ENCODE measurements at places on chromosomes 7 and 10. TPM values are rescaled to one million over a fixed set of nuclear protein-coding genes. Genes with fewer than 3 reads are reported as not detected.

The ZNHIT1 gene
- polyA plus RNA-seq = 56.5 TPM

The SFRP4 gene
- polyA plus RNA-seq = 2.5 TPM

The PAPOLB gene
- polyA plus RNA-seq = 0.16 TPM

The TMEM213 gene
- 46.3 TPM for polyA plus RNA-seq
